ENCODE measurements at places on chromosomes 12 and 14. TPM values are rescaled to one million over a fixed set of nuclear protein-coding genes. Genes with fewer than 3 reads are reported as not detected.

Gene EIF2S3B
- not detected for total RNA-seq

DNA sequence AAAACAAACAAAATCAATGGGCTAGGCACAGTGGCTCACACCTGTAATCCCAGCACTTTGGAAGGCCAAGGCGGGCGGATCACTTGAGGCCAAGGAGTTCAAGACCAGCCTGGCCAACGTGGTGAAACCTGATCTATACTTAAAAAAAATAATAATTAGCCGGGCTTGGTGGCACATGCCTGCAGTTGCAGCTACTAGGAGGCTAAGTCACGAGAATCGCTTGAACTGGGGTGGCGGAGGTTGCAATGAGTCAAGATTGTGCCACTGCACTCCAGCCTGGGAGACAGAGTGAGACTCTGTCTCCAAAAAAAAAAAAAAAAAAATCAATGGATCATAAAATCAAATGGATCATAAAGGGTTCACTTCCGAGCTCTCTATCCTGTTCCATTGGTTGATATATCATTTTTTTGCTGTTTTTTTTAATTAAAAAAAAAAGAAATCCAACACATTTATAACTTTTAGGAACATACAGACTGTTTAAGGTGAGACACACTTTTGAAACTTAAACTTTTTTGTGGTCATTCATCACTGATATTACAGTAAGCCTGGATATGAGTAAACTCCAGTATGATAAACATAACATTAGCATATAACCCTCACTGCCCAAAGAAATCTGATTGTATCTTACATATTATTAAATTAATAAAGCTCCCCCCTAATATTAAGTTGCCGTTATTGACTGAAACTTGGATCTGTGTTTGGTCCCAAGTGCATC is 22.1 kb downstream of the MOK start:
- H3K36me3 ChIP-seq: no peaks in the 10 kb centered on the region
- no peak overlapping the region for H3K27ac ChIP-seq
- H3K4me1 ChIP-seq: peaks cover 3% of the 10 kb centered on the region
- DNase-seq: no peak
- H3K27me3 ChIP-seq: no peaks in the 10 kb centered on the region

Gene RIPK3
- 6.8 TPM for total RNA-seq

DNA sequence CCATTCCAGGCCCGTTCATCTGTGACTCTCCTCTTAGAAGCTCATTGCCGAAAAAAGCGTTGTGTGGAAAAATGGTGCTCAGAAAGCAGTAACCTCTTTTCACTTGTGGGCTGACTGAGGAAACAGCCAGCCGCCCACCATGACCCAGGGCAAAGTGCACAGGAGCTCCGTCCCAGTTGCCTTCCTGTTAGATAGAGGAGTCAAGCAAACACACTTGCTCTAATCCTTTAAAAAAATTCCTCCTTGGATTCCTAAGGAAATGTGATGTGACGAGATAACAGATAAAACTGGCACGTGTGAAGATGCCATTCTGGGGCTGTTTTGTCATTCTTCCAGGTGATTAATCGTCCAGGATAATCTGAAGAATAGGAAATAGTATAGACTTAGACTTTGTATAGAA is 396.8 kb upstream of the DDHD1 start:
- H3K27ac ChIP-seq: no peak overlapping the region
- no peak for DNase-seq
- H3K4me1 ChIP-seq: no peaks in the 10 kb centered on the region
- H3K4me3 ChIP-seq: no peak overlapping the region

DNA sequence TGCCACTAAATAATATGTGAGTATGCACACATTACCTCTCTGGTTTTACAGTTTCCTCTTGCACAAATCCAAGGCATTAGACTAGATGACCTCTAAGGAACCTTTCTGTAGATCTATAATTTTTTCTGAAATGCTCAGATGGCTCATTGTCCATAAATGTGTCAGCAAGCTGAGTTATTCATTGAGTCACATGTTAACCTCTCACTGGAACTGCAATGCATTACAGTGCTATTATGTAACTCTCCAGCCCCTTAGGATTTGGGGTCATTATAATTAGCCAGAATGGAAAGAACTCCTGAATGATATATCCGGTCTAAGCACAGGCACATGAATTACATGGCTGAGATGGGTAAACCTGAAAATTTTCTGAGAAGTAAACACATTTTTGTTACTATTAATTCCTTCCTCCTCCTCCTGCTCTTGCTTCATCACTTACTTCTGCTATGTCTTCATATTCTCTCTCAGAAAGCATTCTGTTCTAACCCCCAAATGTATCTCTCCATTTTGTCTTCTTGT is 20.3 kb upstream of the DRAM1 start:
- no peaks in the 10 kb centered on the region for H3K27me3 ChIP-seq
- H3K36me3 ChIP-seq: no peaks in the 10 kb centered on the region
- no peak for DNase-seq

GRCh38 chr12:118685983-118686607 is 295.2 kb upstream of the SRRM4 start:
- DNase-seq: no peak
- H3K27me3 ChIP-seq: no peaks in the 10 kb centered on the region
- H3K4me3 ChIP-seq: no peak overlapping the region
- H3K27ac ChIP-seq: no peak overlapping the region
- no peaks in the 10 kb centered on the region for H3K36me3 ChIP-seq

Gene RPAP3
- total RNA-seq: 16.8 TPM

Gene GPR84
- total RNA-seq: 2.3 TPM

Gene MORN3
- total RNA-seq: 0.78 TPM

Gene HDAC7
- total RNA-seq: 112 TPM

DNA sequence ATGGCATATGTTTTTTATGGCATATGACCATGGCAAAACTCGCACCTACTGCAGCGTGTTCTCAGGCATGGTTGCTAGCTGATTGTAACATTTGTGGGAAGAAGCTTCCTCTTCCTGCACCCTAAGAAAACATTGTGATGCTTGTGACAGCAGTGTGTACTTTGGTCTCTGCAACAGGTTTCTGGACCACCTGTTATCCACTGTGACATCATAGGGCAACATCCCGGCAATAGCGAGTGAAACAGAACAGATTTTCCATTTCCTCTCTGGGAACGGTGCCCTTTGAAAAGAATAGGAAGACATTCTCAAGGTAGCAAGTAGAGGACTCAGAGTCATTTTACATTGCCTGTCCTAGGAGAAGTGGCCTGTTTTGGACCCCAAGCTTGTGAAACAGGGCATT is 135.4 kb upstream of the TRHDE start:
- H3K4me1 ChIP-seq: no peaks in the 10 kb centered on the region
- H3K4me3 ChIP-seq: no peak overlapping the region
- H3K27me3 ChIP-seq: no peaks in the 10 kb centered on the region
- H3K27ac ChIP-seq: no peak overlapping the region
- no peaks in the 10 kb centered on the region for H3K36me3 ChIP-seq
- DNase-seq: no peak

Gene GPRC5D
- total RNA-seq: not detected

Gene GYS2
- not detected for total RNA-seq

- H3K36me3 ChIP-seq: no peaks in the 10 kb centered on the region
- no peak for DNase-seq
These were observed 627 bp downstream of the HOXC8 start for GRCh38 chr12:54009171-54010052.

GRCh38 chr12:104761091-104761490 is 197.0 kb downstream of the SLC41A2 start:
- no peaks in the 10 kb centered on the region for H3K4me1 ChIP-seq
- no peak overlapping the region for H3K27ac ChIP-seq
- H3K36me3 ChIP-seq: no peaks in the 10 kb centered on the region
- H3K27me3 ChIP-seq: no peaks in the 10 kb centered on the region

Gene DAD1
- total RNA-seq: 236 TPM

DNA sequence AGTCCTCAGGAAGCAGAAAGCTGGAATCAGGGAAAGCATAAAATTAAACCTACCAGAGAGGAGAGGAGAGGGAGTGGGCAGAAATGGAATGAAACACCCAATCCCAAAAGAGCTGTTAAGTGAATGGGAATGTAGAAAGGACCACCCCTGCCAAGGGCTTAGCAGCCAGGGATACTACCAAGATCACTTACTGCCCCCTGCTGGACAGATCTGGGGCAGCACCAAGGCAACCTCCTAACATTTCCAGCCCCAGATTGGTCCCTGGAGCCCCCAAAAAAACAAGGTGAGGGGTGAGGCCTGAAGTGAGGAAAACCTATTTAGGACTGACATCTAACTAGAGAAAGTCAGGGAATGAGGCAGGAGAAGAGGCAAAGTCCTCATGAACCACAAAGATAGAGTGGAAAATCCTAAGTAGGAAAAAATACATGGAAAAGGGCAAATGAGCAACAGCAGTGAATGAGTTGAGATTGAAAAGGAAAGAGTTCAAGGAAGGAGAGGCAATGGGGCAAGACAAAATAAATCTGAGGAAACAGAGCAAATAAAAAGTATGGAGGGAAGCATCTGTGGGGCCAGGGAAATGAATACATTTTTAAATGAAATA is 11.2 kb upstream of the FKBP11 start:
- no peak overlapping the region for H3K4me3 ChIP-seq
- H3K36me3 ChIP-seq: peaks cover 54% of the 10 kb centered on the region
- H3K27ac ChIP-seq: no peak overlapping the region
- H3K4me1 ChIP-seq: no peaks in the 10 kb centered on the region

- H3K4me3 ChIP-seq: no peak overlapping the region
- H3K4me1 ChIP-seq: peaks cover 4% of the 10 kb centered on the region
- no peaks in the 10 kb centered on the region for H3K36me3 ChIP-seq
These were observed 32.1 kb downstream of the TECPR2 start for GRCh38 chr14:102394717-102395375.

GRCh38 chr12:115412831-115413230 is 728.9 kb upstream of the TBX3 start:
- no peaks in the 10 kb centered on the region for H3K4me1 ChIP-seq
- H3K27ac ChIP-seq: no peak overlapping the region
- no peak overlapping the region for H3K4me3 ChIP-seq
- H3K27me3 ChIP-seq: no peaks in the 10 kb centered on the region
- no peaks in the 10 kb centered on the region for H3K36me3 ChIP-seq
- DNase-seq: no peak

- no peaks in the 10 kb centered on the region for H3K27me3 ChIP-seq
- DNase-seq: no peak
- no peak overlapping the region for H3K27ac ChIP-seq
- peaks cover 34% of the 10 kb centered on the region for H3K36me3 ChIP-seq
- H3K4me1 ChIP-seq: no peaks in the 10 kb centered on the region
These were observed 15.5 kb upstream of the ATP6V0A2 start for GRCh38 chr12:123696646-123697045.

GRCh38 chr12:113039911-113040445 is 16.6 kb upstream of the DTX1 start:
- no peak overlapping the region for H3K27ac ChIP-seq
- H3K4me3 ChIP-seq: no peak overlapping the region
- no peaks in the 10 kb centered on the region for H3K36me3 ChIP-seq

Gene KRT2
- 1.4 TPM for total RNA-seq

Gene SOX5
- 36.8 TPM for total RNA-seq

DNA sequence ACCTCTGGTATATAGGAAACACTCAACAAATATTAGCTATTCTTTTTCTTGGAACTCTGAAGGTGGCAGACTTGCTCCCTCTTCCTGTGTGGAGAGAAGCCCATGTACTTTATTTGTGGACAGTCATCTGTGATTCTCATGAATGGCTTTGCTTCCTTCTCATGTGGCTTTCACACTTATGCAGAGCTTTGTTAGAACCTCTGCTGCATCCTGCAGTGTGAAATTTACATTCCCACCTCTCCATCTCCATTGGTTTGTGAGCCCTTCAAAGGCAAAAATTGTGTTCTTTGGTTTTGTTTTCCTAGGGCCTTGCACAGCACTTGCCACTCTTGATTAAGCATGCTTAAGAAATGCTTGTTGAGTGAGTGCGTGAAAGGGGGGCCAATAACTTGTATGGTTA is 51.9 kb downstream of the BICD1 start:
- H3K36me3 ChIP-seq: no peaks in the 10 kb centered on the region
- H3K27ac ChIP-seq: no peak overlapping the region
- no peak for DNase-seq
- H3K27me3 ChIP-seq: no peaks in the 10 kb centered on the region
- no peaks in the 10 kb centered on the region for H3K4me1 ChIP-seq

- H3K4me3 ChIP-seq: no peak overlapping the region
- peaks cover 3% of the 10 kb centered on the region for H3K4me1 ChIP-seq
- no peak for DNase-seq
- no peaks in the 10 kb centered on the region for H3K27me3 ChIP-seq
- no peaks in the 10 kb centered on the region for H3K36me3 ChIP-seq
These were observed 220.7 kb downstream of the PPM1H start for GRCh38 chr12:62714181-62714773.

Gene SMCO3
- total RNA-seq: 0.27 TPM

DNA sequence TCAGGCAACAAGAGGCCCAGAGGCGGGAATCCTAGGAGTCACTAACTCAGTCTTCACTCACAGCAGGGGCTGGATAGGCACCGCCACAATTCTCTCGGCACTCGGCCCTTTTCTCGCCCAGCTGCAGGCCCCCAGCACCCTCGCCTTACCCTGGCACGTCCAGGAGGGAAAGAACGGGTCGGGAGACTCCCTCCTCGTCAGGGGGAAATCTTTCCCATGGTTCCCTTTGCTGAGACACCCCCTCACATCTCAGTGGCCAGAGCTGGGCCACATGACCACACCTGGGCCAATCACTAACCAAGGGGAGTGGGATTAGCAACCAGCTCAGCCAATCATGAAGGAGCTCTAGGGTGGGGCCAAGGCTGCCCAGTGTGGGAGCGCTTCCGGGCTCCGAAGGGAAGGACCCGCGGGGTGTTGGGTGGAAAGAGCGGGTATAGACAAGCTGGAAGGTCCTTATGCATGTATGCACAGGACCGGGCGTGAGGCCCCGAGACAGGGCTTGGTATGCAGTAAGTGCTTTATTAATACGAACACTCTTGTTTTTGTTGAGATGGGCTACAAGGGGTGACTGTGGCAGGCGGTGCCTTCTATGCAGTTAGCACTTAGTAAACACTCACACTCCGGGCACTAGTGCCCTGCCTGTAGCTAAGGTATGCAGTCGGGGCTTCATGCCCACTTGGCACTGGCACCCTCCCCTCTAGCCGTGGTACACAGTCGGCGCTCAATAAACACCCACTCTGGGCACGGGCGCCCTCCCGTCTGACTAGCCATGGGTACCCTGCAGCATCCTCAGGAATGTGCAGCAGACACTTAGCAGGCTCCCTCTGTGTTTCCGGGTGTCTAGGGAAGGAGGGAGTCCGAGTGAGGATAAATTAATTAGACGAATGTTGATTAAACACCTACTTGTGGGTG is 40.3 kb downstream of the ADGRD1 start:
- H3K4me3 ChIP-seq: no peak overlapping the region
- H3K27ac ChIP-seq: no peak overlapping the region
- H3K4me1 ChIP-seq: no peaks in the 10 kb centered on the region

Gene TPH2
- total RNA-seq: not detected

- DNase-seq: no peak
- no peaks in the 10 kb centered on the region for H3K36me3 ChIP-seq
- H3K4me1 ChIP-seq: no peaks in the 10 kb centered on the region
- no peaks in the 10 kb centered on the region for H3K27me3 ChIP-seq
These were observed 10.3 kb downstream of the TESPA1 start for GRCh38 chr12:54974279-54974678.

DNA sequence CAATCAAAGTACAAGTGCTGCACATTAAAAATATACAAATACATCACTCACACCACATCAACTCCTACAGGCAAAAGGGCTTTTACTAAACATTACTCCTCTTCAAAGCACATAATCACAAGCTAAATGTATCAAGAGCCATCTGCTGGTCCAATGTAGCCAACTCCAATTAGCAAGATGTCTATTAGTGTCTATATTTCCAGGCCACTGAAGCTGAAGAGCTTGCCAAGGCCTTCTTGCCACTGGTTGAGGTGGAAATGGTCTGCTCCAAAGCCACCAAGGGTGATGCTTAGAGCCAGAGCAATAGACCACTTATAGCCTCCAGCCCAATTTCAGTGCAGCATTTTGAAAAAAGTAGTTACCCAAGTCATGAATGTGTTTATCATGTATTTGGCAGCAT is 54.4 kb downstream of the RASSF9 start:
- H3K4me1 ChIP-seq: no peaks in the 10 kb centered on the region
- DNase-seq: no peak
- no peaks in the 10 kb centered on the region for H3K27me3 ChIP-seq
- no peak overlapping the region for H3K4me3 ChIP-seq
- no peak overlapping the region for H3K27ac ChIP-seq
